ENCODE measurements at places on chromosomes 4 and X. TPM values are rescaled to one million over a fixed set of nuclear protein-coding genes. Genes with fewer than 3 reads are reported as not detected.

DNA sequence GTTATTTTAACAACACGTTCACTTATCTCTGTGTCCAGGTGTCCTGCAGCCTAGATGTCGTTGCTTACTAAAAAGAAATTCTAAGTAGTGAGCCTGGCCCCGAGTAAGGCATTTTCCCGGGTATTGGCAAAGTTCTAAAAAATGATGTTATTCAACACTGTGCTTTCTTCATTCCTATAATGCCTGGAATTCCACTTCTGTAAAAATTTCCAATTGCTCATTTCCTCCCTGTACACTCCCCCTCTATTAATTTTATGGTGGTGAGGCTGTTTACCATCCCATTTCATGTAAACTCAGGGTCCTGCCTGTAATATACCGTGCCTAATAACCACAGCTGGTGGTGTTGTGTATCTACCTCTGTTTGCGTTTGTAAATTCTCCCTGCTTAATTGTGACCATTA is 14.2 kb downstream of the BST1 start:
- H3K36me3 ChIP-seq, result no peaks in the 10 kb centered on the region
- H3K27me3 ChIP-seq, result no peaks in the 10 kb centered on the region
- H3K27ac ChIP-seq, result no peak overlapping the region
- peaks cover 2% of the 10 kb centered on the region for H3K4me1 ChIP-seq
- peak; percentile 57 for DNase-seq

GRCh38 chr4:52987392-52988056 is 125.4 kb downstream of the RASL11B start:
- H3K27me3 ChIP-seq, result no peaks in the 10 kb centered on the region
- H3K4me3 ChIP-seq, result no peak overlapping the region
- no peaks in the 10 kb centered on the region for H3K36me3 ChIP-seq
- H3K27ac ChIP-seq, result no peak overlapping the region
- peak; percentile 11 for DNase-seq
- no peaks in the 10 kb centered on the region for H3K4me1 ChIP-seq

GRCh38 chrX:25383196-25383595 is 367.4 kb upstream of the ARX start:
- DNase-seq, result no peak
- H3K4me3 ChIP-seq, result no peak overlapping the region
- H3K27me3 ChIP-seq, result no peaks in the 10 kb centered on the region
- H3K4me1 ChIP-seq, result no peaks in the 10 kb centered on the region
- no peak overlapping the region for H3K27ac ChIP-seq

DNA sequence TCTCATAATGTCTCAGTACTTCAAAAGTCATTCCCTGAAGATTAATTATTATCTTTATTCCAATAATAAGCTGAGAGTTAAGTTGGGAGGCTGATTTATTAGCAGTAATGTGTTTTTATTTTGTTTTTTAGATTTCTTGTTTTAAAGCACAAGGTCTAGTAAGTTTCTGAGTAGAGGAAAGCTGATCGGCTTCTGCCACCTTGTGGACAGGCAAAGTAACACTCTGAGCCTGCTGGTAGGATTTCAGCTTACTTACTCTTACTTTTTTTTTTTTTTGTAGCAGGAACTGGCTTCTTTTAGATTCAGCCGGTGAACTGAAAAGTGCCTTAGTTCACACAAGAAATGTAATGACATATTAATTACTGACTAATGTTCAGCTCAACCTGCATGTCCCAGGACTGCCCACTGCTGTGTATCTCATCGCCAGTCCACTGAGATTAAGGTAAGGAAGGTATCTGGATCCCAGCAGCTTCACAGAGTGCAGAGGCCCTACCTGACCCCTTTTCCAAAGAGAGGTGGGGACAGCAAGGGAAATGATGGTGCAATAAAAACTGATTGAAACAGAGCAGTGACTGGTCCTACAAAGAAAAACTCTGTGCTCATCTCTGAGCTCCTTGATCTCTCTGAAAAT is 126.5 kb downstream of the ADGRA3 start:
- no peak overlapping the region for H3K4me3 ChIP-seq
- H3K27me3 ChIP-seq, result no peaks in the 10 kb centered on the region
- peaks cover 2% of the 10 kb centered on the region for H3K36me3 ChIP-seq

GRCh38 chr4:83369831-83370639 is 35.4 kb upstream of the HPSE start:
- H3K4me1 ChIP-seq, result no peaks in the 10 kb centered on the region
- H3K36me3 ChIP-seq, result no peaks in the 10 kb centered on the region
- H3K27ac ChIP-seq, result no peak overlapping the region
- no peaks in the 10 kb centered on the region for H3K27me3 ChIP-seq
- no peak for DNase-seq

GRCh38 chr4:2810388-2810787 is 17.5 kb downstream of the SH3BP2 start:
- H3K4me1 ChIP-seq, result peaks cover 35% of the 10 kb centered on the region
- H3K27ac ChIP-seq, result no peak overlapping the region
- no peak for DNase-seq
- H3K4me3 ChIP-seq, result no peak overlapping the region

DNA sequence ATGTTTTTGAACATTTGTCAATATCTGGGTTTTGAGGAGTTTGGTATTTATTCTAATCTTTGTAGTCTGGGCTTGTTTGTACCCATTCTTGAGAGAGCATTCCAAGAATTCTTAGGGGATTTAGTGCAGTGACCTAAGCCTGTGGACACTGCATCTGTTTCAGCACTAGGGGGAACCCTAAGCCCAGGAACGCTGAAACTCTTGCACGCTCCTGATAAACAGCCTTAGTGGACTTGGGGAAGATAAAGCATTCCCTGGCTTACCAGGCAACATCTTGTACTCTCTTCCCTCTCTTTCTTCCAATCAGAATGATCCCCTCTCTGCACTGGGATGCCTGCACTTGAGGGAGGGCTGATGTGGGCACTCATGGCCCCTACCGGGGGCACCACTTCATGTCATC is 654.9 kb upstream of the HTR2C start:
- H3K4me1 ChIP-seq, result no peaks in the 10 kb centered on the region
- H3K36me3 ChIP-seq, result no peaks in the 10 kb centered on the region
- H3K27me3 ChIP-seq, result no peaks in the 10 kb centered on the region

DNA sequence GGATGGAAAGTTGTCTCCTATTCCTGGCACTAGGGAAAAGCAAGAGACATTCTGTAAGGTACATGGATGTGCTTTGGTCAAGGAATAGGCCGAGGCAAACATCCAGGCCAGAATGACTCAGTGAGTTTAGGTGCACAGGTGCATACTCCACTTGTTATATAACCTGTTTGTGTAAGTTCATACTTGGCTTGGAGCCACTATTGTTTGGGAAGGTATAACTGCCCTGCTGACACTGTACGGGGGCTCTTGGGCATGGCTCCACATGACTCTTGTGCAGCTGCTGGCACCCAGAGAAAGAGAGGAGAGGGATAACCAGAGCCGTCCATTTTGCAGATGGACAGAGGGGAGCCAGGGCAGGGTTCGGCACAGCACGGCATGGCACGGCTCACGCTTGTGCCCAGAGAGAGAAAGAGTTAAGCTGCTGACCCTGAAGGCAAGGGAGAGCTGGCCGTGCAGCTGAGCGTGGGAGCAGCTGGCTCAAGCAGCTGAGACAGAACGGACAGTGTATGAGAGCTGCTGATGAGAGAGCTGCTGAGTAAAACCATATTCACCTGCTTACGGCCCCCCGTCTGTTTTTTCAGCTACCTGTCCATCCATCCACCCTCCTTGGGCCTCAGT is 98.0 kb downstream of the SLC2A9 start:
- DNase-seq, result no peak
- no peak overlapping the region for H3K4me3 ChIP-seq
- no peaks in the 10 kb centered on the region for H3K4me1 ChIP-seq
- H3K36me3 ChIP-seq, result no peaks in the 10 kb centered on the region
- no peaks in the 10 kb centered on the region for H3K27me3 ChIP-seq
- no peak overlapping the region for H3K27ac ChIP-seq

DNA sequence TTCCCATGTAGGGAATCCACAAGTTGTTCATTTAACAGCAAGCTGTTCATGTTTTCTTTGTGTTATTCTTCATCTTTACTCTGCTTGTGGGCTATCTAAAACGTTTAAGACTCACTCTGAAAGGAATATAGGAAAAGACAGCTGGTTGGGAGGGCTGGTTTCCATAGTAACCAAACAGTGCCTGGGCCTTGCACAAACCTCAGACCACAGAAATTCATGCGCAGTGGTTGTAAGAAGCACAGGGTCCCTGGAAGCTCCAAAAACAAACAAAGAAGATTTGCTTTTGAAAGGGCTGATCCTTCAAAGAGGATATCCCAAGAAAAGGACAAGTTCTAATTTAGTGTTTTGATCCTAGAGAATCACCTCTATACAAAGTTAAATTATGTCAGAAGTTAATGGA is 7.8 kb downstream of the SERTM2 start:
- no peak for DNase-seq
- no peaks in the 10 kb centered on the region for H3K27me3 ChIP-seq
- no peak overlapping the region for H3K4me3 ChIP-seq
- no peaks in the 10 kb centered on the region for H3K4me1 ChIP-seq
- no peak overlapping the region for H3K27ac ChIP-seq
- no peaks in the 10 kb centered on the region for H3K36me3 ChIP-seq

DNA sequence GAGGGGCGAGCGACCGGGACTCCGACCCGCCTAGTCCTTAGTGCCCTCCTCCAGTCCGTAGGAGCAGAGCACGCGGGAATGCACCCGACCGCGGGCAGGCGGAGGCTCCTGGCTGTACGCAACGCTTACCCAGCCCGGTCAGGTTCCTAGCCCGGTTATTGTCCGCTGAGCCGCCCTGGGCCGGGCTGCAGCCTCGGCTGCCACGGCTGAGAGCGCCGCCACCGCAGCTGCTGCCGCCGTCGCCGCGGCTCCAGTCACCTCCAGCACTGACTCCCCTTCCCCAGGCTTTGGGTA is at the start of gene AMER1:
Gene AMER1 (minus strand): TSS at position 268 of the 294 bp plus-strand sequence. CDS start 12,422 bp downstream, outside the sequence.
- no peaks in the 10 kb centered on the region for H3K36me3 ChIP-seq
- no peaks in the 10 kb centered on the region for H3K27me3 ChIP-seq

DNA sequence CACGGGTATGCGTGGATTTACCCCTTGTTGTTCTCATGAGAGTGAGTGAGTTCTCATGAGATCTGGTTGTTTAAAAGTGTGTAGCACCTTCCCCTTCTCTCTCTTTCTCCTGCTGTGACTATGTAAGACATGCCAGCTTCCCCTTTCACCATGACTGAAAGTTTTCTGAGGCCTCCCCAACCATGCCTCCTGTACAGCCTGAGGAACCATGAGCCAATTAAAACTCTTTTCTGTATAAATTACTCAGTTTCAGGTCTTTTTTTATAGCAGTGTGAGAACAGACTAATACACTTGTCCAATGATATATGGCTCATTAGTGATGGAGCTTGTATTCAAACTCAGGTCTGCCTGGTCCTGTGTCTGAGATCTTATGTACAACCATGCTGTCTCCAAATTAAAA is 28.5 kb upstream of the RTL3 start:
- H3K36me3 ChIP-seq, result no peaks in the 10 kb centered on the region
- no peak for DNase-seq
- no peak overlapping the region for H3K4me3 ChIP-seq
- H3K4me1 ChIP-seq, result no peaks in the 10 kb centered on the region
- no peaks in the 10 kb centered on the region for H3K27me3 ChIP-seq

DNA sequence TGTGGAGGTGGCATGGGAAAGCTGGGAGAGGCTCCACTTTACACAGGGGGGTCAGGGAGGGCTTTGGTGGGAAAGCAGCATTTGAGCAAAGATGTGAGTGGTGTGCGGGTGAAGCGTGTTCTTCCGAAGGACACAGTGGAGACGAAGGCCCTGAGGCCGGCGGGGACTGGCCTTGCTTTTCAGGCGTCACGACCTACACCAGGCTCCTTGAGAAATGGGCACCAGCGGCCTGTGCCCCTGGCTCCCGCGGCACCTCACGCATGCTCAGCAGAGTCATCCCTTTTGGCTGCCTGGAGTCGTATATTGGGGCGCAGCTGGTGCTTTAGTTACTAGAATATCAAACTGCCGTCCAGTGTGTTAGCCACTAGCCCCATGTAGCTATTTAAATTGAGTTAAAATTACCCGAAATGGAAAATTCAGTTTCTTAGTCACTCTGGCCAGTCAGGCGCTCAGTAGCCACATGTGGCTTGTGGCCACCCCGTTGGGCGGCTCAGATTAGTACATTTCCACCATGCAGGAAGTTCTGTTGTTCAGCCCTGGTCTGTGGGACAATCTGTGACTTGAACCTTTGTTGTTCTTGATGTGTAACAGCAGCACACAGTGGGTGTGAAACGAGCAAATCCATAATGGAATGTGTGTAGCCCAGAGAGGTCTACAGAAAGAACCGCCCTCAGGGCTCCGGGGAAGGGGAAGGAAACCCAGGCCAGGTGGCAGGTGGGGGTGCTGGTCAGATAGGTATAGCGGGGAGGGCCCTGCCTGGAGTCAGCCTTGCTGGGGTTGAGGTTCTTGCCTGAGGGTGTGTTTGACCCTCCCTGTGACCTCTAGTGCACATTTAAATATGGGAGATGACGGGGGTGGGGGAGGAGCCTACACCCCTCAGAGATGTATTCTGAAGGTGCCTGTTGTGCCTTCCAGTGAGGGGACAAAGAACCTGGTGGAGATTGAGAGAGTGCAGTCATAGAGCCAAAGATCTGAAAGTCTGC is 30.4 kb downstream of the TBC1D14 start:
- DNase-seq, result no peak
- no peak overlapping the region for H3K4me3 ChIP-seq
- H3K27me3 ChIP-seq, result no peaks in the 10 kb centered on the region
- H3K36me3 ChIP-seq, result no peaks in the 10 kb centered on the region
- no peak overlapping the region for H3K27ac ChIP-seq

DNA sequence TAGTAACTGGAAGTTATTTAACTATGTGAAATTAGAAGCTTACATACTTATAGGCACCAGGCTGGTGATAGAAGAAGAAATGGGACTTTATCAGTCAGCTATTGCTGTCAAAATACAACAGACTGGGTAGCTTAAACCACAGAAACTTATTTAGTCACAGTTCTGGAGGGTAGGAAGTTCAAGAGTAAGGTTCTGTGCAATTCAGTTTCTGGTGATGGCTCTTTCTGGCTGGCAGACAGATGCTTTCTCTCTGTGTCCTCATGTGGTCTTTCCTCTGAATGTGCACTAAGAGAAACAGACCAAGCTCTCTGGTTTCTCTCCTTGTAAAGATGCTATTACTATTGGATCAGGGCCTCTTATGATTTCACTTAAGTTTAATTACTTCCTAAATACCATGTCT is 92.1 kb upstream of the ANKRD50 start:
- H3K36me3 ChIP-seq, result no peaks in the 10 kb centered on the region
- H3K27ac ChIP-seq, result no peak overlapping the region
- H3K4me3 ChIP-seq, result no peak overlapping the region
- peaks cover 3% of the 10 kb centered on the region for H3K4me1 ChIP-seq
- no peak for DNase-seq

- H3K27me3 ChIP-seq, result no peaks in the 10 kb centered on the region
- H3K27ac ChIP-seq, result no peak overlapping the region
Observed at GRCh38 chr4:176758731-176759130, 34.0 kb downstream of the VEGFC start.

The C4orf51 gene
- total RNA-seq, result not detected

The BMP3 gene
- not detected for total RNA-seq

The C4orf54 gene
- not detected for total RNA-seq

The RFC1 gene
- total RNA-seq, result 57.1 TPM

The ARR3 gene
- total RNA-seq, result not detected

The USP17L12 gene
- not detected for total RNA-seq

The FRMD7 gene
- total RNA-seq, result not detected

The IL21 gene
- not detected for total RNA-seq

The NXF2B gene
- total RNA-seq, result not detected

The LAMTOR3 gene
- total RNA-seq, result 29.1 TPM

The YIPF7 gene
- not detected for total RNA-seq

All from endothelial cell of umbilical vein (primary cell).